ENCODE measurements at places on chromosomes 6 and 20.

GRCh38 chr6:88220493-88220892 lies 54.3 kb upstream of the CNR1 start:
- DNase-seq, result no peak

DNA sequence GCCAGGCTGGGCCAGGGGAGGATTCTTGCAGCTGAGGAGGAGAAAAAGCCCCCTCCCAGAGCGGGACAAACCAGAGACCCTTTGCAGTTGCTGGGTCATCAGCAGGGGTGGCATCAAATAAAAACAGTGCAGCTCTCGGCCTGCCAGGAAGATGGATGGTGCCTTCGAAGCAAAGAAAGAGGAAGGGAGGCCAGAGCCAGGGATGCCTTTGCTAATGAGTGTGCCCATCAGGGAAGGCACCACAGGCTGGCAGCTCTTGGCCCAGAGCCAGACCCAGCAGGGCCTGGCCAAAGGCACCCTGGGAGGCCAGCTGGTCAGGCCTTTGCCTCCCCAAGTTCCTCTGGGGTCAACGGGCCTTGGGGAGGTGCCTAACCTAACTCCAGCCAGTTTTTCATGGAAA lies 26.3 kb upstream of the ZNF318 start:
- no peak for DNase-seq

GRCh38 chr20:60215816-60216730 lies 257.9 kb downstream of the CDH26 start:
- DNase-seq, result no peak

DNA sequence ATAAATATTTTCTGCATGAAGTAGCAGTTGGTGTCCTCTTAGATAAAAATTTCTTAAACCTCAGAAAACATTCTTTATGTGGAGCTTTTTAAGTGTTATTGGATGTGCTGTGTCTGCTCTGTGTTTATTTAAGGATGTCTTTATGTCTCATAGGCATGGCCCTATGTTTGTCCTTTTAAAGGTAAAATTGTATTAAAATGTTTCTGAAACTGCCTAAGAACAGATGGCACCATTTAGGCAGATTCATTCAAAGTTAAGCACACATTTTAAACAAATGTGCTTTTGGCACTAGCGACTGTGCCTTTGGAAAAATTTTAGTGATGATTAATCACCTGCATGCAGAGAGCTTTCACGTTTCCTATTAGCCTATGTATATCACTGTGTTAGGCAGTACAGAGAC lies 125.2 kb downstream of the KIF6 start:
- no peak for DNase-seq

GRCh38 chr20:38216201-38216600 lies 44.3 kb downstream of the KIAA1755 start:
- no peak for DNase-seq

GRCh38 chr20:15018966-15019365 lies 681.6 kb upstream of the FLRT3 start:
- DNase-seq, result no peak

GRCh38 chr6:72524011-72524645 lies 97.7 kb upstream of the KCNQ5 start:
- no peak for DNase-seq

- no peak for DNase-seq
Measured at GRCh38 chr6:37696220-37696840, 1.4 kb downstream of the MDGA1 start.

- DNase-seq, result no peak
Measured at GRCh38 chr20:2867081-2867864, 6.0 kb upstream of the PTPRA start.

GRCh38 chr6:684831-685636 lies 7.9 kb downstream of the EXOC2 start:
- peak; percentile 66 for DNase-seq

- DNase-seq, result no peak
Measured at GRCh38 chr6:166490671-166491500, 95.6 kb downstream of the RAMACL start.

DNA sequence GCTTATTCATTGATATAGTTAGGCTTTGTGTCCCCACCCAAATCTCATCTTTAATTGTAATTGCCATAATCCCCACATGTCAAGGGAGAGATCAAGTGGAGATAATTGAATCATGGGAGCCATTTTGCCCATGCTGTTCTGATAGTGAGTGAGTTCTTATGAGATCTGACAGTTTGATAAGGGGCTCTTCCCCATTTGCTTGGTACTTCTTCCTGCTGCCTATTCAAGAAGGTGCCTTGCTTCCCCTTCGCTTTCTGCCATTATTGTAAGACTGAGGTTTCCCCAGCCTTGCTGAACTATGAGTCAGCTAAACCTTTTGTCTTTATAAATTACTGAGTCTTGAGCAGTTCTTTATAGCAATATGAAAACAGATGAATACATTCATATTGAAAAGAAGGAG lies 45.6 kb downstream of the CENPW start:
- DNase-seq, result no peak

DNA sequence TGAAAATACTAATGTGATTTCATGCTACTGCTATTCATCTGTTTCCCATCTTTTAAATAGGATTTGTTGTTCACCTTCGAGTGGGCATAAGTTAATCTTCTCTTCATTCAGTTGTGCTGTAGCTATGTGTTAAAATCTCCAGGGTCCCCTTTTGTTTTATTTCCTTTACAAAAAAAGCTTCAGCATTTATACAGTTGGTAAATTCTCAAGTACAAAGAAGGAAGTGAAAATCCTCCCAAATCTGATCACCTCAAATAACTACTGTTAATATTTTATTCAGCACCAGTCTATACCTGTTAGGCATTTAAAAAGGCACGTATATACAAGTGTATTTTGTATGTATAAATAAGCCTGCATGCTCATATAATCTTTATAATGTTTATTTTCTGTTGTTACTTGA lies 251.2 kb downstream of the TMEM242 start:
- no peak for DNase-seq

DNA sequence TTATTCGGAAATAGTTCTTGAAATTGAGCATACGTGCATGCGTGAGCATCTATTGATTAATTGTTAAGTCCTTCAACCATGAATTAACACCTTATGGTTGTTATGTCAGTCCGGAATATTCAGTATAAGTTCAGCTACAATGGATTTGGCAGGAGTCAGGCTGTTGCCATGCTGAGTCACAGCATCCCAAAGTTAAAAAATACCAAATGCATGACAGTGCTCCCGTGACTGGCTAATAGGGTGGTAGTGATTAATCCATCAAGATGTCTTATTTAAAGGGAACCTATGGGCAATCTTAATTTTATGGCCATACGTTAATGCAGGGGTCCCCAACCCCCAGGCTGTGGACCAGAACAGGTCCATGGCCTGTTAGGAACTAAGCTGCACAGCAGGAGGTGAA lies 10.5 kb downstream of the RAE1 start:
- DNase-seq, result no peak

DNA sequence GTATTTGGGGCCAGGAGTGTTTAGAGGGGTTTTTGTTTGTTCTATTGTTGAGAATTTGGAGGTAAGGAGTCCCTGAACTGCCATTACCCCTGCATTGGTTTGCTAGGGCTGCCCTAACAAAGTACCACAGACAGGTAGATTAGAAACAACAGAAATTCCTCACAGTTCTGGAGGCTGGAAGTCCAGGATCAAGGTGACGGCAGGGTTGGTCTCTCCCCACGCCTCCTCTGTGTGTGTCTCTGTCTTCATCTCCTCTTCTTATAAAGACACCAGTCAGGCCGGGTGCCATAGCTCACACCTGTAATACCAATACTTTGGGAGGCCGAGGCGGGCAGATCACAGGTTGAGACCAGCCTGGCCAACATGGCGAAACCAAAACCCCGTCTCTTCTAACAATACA lies 97.1 kb upstream of the FAM8A1 start:
- DNase-seq, result no peak

- no peak for DNase-seq
Measured at GRCh38 chr6:47075741-47076421, 33.7 kb upstream of the ADGRF1 start.

GRCh38 chr6:158713469-158713868 lies 63.6 kb downstream of the SYTL3 start:
- no peak for DNase-seq

DNA sequence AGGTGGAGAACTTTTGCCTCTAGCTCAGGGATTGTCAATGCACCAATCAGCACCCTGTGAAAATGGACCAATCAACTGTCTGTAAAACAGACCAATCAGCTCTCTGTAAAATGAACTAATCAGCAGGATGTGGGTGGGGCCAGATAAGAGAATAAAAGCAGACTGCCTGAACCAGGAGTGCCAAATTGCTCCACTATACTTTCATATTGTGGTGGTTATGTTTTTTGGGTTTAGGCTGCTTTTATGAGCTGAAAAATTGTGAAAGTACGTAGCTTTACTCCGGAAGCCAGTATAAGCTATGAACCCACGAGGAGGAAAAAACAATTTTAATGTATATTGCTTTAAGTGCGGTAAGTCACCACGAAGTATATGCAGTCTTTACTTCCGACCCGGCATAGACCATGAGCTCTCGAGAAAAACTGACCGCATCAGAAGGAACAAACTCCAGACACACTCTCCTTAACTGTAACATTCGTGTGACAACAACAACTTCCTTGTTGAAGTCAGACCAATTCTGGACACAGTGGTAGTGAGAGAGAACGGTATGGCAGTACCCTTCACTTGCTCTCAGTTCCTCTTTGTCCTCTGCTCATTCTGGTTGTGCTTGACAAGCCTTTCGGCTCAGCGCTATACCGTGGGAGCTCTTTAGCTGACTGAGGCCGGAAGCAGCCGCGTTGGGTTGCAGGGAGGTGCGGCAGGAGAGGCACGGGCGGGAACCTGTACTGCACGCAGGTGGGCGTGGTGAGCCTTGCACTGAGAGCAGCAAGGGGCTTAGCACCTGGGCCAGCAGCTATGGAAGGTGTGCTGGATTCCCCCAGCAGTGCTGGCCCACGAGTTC lies 81.9 kb upstream of the E2F3 start:
- peak; percentile 97 for DNase-seq

- DNase-seq, result no peak
Measured at GRCh38 chr6:129104131-129104530, 221.2 kb downstream of the LAMA2 start.

DNA sequence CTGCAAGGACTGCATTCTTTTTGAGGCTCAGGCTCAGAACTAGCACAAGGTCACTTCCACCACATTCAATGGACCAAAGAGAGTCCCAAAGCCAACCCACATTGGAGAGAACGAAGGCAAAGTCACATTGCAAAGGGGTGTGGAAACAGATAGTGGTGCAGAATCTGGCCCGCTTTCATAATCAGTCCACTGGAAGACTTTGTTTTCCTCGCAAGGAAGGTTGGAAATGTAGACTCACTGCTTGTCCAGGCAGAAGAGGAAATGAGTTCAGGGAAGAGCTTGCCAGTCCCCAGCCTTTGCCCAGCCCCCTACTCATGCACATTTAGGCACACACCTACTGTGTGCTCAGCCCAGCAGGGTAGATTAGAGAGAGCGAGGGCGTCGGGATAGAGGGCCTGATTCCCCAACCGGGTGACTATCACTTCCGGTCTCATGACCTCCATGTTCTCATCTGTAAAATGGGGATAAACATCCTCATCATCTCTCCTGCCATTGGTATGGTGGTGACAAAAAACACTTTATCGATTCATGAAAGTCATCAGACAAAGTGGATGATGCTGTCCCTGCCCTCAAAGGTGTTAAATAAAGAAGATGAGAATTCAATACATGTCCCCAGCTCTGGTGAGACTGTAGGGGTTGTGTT lies 24.3 kb upstream of the CCN5 start:
- no peak for DNase-seq

DNA sequence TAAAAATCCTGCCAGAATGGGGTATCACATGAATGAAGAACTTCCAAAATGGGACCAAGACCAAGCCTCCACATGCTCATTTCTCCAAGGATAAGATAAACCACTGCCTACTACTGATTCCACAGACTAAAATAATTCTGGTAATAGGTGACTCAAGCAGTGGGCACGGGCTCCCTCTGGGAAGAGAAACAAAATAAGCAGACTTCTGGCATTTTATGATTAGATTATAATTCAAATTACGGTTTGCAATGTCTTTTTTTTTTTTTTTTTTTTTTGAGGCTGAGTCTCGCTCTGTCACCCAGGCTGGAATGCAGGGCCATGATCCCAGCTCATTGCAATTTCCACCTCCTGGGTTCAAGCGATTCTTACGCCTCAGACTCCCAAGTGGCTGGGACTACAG lies 16.0 kb downstream of the UQCC1 start:
- no peak for DNase-seq

DNA sequence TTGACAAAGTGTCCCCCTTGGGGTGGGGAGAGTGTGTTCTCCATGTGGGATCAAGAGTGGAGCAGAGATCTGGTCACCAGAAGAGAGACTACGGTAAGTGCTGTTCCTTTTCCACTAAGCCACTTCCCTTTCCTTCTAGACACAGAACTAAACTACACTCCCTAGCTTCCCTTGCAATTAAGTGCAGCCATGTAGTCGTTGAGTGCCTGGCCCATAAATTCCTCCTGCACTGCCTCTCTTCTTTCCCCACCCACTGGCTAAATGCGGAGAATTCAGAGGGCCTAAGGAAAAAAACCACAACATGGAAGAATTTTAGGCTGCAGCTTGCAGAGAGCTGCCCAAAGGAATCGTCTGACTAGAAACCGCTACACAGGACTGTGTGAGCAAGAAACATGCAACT lies 1.5 kb downstream of the WDR27 start:
- DNase-seq, result no peak

DNA sequence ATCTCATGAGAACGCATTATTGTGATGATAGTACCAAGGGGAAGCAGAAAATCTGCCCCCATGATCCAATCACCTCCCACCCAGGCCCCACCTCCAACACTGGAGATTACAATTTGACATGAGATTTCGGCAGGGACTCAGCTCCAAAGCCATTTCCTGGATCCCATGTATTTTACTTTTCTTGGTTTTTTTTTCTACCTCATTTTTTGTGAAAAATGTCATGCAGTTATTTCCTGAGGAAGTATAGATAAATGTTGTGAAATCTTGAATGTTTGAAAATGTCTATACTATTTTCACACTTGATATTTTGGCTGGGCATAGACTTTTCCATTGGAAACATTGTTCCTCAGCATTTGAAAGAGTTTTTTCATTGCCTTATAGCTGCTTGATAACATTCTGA lies 9.1 kb upstream of the BRPF3 start:
- DNase-seq, result no peak

DNA sequence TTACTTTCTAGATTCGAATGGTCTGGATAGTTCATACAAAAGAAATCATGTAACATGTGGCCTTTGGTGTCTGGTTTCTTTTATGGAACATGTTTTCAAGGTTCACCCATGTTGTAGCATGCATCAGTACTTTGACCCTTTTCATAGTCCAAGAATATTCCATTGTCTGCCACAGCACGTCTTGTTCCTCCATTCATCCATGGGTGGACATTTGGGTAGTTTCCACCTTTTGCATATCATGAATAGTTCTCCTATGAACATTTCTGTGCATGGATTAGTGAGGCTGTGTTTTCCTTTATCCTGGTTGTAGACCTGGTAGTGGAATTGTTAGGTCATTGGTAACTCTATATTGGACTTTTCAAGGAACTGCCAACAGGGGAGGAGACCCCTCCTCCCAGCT lies 31.7 kb downstream of the GSTA3 start:
- DNase-seq, result no peak

DNA sequence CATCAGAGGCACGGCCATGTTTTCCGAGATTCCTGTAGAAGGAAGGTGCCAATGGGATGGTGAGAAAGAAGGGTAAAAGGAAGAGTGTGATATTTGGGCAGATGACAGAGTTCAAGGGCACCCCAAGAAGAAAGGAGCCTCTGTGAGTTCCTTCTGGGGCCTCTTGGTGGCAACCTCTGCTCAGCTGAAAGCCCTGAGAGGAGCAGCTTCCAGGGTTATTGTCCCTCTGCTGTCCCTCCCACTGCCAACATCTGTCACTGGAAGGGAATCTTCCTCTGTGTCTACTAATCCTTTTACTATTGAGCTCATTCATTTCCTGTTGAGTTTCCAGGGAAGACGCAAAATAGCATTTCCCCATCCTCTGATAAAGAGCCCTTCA lies 40.0 kb upstream of the KCNK16 start:
- DNase-seq, result no peak

- no peak for DNase-seq
Measured at GRCh38 chr6:143111443-143111842, 50.8 kb downstream of the AIG1 start.
